Fibroblast of skin of right biceps (primary cell): ENCODE measurements at places on chromosomes 5 and 9.

DNA sequence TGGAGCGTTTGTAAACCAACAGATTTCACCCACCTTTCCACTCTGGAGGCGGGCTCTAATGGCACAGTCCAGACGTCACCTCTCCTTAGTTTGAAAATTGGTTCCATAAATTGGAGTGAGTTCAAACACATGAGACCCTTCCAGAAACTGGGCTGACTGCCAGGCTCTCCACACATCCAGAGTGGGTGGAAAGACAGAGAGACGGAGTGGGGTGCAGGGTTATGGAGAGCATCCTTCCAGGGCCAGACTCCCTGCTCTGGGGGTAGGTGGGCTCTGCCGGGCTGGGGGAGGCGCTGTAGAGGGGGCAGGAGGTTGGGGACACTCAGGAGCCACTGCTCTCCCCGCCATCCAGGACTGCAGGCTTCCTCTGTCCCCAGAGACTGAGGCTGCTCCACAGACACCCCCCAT is 104.7 kb upstream of the PHYKPL start:
- DNase-seq: no peak

- DNase-seq: no peak
Measured at GRCh38 chr9:37248651-37249163, 128.3 kb downstream of the ZCCHC7 start.

- no peak for DNase-seq
Measured at GRCh38 chr5:159641371-159642039, 274.8 kb upstream of the ADRA1B start.

DNA sequence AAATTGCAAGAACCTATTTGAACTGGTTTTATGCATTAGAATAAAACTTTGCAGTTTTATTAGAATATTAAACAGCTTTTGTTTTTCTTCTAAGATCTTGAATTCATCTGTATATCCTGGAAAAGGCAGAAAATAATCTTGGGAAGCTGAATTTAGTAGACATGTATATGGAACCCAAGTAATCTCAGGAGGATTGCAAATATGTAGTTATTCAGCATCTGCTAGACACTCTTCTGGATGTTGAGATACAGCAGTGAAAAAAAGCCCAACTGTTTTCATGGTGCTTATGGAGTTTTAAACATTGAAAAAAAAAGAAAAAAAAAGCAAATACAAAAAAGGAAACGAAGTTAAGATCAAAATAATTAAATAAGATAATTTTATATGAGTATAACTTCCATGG is 922.2 kb upstream of the SEMA6A start:
- DNase-seq: no peak

GRCh38 chr5:13809921-13810320 is 134.6 kb downstream of the DNAH5 start:
- DNase-seq: no peak

DNA sequence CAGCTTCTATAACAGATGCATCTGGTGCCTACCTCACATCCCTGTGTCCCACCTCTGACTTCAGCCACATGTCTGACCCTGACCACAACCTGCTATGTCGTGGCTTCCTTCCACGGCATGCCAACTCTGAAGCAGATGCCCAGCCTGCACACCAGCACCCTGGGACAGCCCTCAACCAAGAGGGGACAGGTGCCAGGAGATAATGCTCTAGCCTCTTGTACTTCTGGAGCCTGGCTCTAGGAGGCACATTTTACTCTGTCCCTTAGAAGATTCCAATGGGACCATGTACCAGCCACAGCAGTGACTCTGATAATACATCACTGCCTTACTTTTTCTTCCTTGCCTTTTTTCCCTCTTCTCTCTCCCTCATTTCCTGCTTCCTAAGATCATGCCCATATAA is 51.4 kb downstream of the EBF1 start:
- no peak for DNase-seq

GRCh38 chr9:128809036-128809599 is 9.2 kb upstream of the ENDOG start:
- no peak for DNase-seq

DNA sequence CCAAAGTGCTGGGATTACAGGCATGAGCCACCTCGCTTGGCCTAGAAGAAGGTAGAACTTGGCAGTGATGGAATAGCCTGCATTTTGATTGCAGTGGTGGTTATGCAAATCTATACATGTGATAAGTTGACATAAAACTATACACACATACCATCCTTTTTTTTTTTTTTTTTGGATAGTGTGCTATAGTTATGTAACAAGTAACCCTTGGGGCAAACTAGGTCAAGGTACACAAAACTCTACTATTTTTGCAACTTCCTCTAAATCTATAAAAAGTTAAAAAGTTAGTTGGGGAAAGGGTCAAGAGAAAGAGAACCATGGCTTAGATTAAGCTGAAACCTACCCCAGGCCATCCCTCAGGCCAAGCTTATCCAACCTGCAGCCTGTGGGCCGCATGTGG is 11.1 kb downstream of the TRIM14 start:
- no peak for DNase-seq

DNA sequence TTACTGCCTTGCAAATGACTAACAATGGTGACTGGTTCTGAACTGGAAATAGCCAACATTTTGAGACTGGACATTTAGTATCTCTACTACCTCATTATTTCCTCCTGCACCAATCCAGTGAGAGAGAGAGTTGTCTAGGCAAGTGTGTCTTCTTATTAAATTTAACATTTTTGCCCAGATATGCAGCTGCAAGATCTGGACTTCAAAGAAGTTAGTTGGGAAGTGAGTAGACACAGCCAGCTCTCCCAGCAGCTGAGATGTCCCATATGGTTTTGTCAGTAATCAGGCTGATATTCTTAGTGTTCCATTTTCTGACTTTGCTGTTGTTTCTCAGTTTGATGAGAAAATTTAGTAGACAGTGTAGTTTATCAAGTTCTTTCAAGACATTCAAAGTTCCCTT is 1778.8 kb upstream of the CDH6 start:
- DNase-seq: no peak

DNA sequence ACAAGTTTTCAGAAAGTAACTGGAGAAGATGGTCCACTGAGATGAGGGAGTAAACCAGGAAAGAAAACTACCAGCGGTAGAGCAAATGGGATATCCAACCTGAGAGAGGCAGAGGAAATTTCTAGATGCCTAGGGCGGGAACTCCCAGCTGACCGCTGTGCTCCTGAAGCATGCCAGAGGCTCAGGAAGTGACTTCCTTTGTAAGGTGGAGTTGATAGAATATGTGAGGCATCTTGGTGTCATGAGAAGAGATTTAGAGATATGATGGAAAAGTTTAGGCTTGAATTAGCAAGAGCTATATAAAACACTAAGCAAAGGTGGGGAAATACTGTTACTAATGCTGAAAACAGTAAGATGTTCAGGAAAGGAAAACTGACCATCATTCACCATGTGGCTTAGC is 124.1 kb downstream of the C9orf152 start:
- DNase-seq: no peak

DNA sequence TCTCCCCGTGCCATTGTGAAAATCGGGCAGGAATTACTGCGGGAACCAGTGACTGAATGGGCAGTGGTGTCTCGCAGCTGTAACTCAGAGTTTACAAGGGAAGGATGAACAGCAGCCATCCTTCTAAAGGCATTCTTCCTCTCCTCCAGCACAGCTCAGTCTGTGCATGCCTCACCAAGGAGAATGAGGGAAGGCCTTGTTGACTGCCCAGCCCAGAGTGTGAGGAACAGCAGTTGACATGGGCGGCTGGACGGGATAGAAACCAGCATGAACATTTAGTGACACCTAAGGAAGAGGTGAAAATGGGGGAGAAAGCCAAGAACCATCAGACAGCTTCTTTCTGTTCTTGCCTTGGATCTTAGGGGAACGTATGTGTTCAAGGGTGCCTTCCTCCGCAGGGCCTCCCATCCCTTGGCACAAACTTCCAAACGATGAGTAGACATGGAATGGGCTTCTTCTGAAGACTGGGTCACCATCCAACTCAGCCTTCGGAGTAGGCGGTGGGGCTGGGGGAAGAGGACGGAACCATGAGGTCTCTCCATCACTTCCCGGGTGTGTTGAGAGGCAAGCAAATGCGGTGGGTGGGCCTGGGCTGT is 887 bp upstream of the PDE8B start:
- no peak for DNase-seq

DNA sequence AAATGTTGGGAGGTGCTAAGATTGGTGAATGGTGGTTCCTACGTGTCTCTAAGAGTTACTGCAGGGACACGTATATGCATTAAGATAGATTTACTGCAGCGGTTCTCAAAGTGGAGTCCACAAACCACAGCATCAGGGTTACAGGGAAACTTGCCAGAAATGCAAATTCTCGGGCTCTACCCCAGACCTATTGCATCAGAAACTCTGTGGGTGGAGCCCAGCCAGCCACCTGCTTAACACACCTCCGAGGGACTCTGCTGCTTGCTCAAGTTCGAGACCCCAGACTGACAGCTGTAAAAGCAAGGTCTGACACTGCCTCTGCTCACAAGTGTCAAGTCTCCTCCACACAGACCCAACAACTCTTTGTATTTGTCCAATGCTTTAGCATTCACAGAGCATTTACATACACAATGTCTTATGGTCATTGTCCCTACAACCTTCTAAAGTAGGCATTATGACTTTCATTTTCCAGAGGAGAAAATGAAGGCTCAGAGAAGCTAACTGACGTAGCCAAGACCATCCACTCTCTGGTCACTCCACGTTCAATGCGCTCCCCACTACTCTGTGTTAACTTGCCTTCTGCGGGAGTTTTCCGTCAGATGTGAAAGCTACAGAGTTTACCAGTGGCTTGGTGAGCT is 48.8 kb downstream of the HSD17B3 start:
- DNase-seq: no peak

DNA sequence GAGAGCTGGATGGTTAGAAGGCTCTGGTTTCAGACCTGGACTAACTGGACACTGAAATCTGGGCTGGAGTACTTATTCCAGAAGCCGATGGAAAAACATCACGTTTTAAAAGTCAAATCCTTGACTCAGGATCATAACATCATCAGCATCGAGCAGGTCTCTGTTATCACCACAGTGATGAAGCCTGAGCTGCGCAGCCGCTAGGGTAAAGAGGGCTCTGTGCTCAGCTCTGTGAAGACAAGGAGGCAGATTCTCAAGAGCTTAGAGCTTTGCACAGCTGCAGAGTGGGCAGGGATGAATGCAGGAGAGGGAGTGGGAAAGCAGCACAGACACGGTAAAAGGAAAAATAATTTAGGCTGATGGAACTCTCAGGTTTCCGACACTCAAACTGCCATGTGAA is 208.8 kb upstream of the TAS2R1 start:
- no peak for DNase-seq

GRCh38 chr9:93686127-93686879 is 109.9 kb downstream of the PHF2 start:
- no peak for DNase-seq

GRCh38 chr5:81852291-81853029 is 101.6 kb upstream of the SSBP2 start:
- DNase-seq: peak; percentile 51

GRCh38 chr5:79261897-79262296 is 26.0 kb downstream of the JMY start:
- DNase-seq: no peak

DNA sequence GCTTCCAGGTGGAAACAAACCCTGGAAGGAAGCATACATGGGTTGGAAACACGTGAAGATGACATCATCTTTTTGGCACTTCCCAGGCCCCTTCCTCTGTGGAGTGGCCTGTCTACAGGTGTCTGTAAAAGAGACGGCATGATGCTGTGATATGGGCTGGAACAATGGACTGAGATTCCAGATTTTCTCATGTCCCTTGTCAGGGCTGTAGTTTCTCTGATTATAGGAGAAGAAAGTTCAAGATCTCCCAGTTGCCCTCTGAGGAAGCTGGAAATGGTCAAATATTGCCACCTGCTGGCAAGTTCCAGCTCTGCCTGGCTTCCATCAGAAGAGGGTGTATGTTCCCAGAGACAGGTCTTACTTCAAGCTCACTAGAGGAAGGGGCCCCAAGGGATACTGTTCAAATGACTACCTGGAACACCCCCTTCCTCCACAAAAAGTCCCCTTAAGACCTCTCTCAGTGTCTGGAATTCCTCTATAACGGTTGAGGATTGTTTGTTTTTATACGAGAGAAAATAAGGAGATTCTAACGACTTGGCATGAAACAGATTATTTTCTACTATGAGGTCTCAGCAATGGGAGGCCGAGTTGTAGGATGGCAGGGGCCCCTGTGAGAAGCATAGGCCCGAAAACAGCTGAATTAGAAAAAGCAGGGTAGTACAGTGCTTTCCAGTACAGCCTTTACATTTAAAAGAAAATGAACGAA is 7.3 kb upstream of the ANXA6 start:
- DNase-seq: peak; percentile 67

DNA sequence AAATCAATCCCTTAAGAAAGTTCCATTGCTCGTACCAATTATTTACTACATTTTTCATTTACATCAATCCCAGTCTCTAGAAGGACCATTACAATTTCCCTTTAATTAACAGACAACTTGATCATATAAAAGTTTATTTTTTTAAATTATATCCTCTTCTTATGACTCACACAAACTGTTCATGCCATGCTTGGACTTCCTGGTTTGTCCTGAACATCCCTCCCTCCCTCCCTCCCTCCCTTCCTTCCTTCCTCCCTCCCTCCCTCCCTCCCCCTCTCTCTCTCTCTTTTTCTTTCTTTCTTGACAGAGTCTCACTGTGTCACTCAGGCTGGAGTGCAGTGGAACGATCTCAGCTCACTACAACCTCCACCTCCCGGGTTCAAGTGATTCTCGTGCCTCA is 11.6 kb upstream of the CLTB start:
- DNase-seq: no peak

- no peak for DNase-seq
Measured at GRCh38 chr9:93905473-93906133, 49.6 kb downstream of the BARX1 start.

DNA sequence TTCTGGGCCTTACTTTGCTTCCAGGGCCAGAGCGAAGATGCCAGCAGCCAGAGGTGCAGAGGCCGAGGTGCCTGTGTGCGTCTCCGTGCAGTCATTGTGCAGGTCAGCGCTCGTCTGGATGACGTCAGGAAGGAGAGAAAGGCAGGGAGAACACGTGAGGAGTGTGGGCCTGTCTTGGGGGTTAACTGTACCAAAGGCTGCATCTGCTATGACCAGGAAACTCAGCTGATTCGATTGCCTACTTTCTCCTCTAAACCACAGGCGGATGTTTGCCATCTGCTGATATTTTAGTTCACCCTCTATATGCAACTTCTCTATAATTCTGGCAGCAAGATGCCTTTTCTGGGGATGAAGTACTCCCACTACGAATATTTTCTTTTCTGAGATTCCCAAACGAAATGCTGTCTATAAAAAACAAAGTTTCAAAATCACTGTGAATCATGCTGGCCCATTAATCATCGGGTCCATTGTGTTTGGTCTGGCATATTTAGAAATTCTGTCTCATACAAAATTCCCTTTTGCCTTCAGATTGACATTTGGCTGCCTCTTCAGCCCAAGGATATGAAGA is 24.8 kb downstream of the PCSK1 start:
- DNase-seq: peak; percentile 63

GRCh38 chr5:115977988-115978387 is 15.7 kb downstream of the LVRN start:
- peak; percentile 82 for DNase-seq

DNA sequence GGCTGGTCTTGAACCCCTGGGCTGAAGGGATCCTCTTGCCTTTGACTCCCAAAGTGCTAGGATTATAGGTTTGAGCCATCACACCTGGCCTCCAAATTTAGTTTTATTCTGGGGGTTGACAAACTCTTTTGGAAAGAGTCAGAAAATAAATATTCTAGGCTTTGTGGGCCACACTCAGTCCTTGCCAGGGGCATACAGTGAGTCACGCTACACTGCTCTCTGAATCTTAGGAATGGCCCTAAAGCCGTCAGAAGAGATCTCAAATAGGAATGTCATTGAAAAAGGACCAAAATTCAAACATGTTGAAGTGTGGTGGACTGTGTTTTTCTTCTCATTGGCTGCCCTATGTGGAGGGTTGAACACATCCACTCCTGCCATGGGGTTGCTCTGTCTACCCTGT is 127.7 kb upstream of the BASP1 start:
- DNase-seq: peak; percentile 48

- DNase-seq: no peak
Measured at GRCh38 chr5:151214614-151215545, 9.0 kb downstream of the CCDC69 start.
